Large intestine (tissue), 12 donors: ENCODE measurements at places on chromosomes 16 and 17.

DNA sequence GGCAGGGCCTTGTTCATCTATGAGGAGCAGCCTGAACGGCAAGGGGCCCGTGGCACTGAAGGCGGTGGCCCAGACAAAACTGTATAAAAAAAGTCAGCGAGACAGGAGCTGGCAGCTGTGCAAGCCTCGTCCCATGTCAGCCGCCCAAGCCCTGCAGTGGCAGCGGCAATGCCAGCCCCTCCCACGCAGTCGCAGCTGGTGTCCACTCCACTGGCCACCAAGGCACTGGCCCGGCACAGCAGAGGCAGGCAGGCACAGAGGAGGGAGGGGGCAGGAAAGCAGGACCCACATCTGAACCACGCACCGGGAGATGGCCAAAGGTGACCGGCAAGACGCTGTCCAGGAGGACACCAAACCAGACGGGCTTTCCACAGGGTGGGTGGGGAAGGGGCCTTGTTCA lies 15.9 kb upstream of the C16orf95 start:
- no peak for DNase-seq

DNA sequence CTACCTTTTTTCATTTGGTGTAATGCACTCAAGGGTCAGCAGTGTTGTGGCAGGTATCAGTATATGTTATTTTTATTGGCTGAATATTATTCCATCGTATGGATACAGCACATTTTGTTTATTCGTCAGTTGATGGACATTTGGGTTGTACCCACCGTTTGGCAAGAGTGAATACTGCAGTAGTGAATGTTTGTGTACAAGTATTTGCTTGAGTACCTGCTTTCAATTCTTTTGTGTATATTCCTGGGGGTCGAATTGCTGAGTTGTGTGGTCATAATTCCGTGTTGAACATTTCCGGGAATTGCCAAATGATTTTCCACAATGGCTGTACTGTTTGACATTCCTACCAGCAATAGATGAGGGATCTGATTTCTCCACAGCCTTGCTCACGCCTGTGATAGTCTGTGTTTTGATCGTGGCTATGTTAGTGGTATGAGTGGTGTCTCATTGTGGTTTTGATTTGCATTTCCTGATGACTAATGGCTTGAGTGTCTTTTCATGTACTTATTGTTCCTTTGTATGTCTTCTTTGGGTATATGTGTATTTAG lies 108.4 kb downstream of the OR1D5 start:
- DNase-seq, result no peak

DNA sequence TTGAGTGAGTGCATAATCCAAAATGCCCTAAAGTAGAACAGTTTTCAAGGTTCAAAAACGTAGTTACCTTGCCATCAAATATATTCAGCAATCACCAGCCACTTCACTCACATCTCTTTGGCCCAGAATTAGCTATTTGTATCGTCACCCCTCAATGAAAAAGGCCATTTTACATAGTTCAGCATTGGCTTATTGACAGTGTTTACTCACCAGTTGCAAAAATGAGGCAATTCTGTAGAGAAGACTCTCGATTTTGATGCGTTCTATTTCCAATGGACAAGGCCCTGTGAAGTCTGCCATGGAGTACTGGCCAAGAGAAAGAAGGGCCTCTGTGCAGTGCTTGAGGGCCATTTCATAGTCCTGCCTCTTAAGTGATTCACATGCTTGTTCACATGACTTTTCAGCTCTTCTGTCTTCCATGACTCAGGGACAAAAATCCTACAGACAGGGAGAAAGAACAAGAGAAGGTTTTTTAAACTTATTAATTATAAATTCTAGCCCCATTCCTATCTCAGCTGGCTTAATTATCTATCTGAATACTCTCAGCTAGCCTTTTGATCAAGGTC lies 26.5 kb downstream of the HELZ start:
- DNase-seq, result no peak

GRCh38 chr16:23229714-23230113 lies 47.2 kb downstream of the SCNN1G start:
- no peak for DNase-seq

- DNase-seq, result peak; percentile 43
Observed at GRCh38 chr17:56735842-56736241, 97.9 kb downstream of the C17orf67 start.

- DNase-seq, result peak; percentile 57
Observed at GRCh38 chr16:10521681-10522274, 58.6 kb downstream of the EMP2 start.

DNA sequence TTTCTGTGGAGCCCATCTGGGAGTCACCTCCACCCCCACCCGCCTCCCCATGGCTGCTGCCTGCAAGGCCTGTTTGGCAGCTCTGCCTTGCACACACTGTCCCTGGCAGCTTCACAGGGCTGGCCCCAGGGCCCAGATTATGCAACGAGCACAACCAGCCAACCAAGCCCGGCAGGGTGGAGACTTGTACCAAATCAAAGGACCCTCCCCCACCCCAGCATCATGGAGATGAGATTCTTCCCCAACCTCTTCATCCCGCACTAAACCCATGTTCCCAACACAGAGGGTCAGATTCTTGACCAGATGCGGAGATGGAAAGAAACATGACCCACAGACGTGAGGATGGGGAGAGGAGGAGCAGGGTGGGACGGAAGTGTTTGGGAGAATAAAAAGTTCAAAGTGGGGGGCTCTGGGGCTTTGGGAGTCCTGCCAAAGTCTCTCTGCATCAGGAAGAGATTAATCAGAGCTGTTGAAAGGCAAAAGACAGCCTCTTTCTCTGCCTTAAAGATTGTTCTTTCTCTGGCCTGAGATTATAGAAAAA lies 3.8 kb downstream of the SMARCD2 start:
- DNase-seq, result no peak

- no peak for DNase-seq
Observed at GRCh38 chr17:68248891-68249290, 1.0 kb downstream of the AMZ2 start.

DNA sequence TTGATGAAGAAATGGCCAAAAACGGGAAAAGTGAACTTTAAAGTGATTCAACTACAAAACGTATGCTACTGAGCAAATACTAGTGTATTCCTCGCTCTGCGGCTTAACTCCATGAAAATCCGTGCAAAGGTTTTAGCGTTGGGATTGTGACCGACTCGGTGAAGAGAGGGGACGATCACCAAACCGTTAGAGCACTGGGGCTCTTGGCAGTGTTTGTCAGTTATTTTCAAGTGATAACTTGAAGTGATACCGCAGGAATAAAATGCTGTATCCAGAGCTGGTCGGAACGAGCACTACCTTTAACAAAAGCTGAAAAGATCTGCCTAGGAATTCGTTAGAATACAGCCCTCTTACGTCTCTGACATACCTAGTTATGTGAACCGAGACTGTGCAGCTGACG lies 773 bp upstream of the PPM1D start:
- DNase-seq, result no peak

DNA sequence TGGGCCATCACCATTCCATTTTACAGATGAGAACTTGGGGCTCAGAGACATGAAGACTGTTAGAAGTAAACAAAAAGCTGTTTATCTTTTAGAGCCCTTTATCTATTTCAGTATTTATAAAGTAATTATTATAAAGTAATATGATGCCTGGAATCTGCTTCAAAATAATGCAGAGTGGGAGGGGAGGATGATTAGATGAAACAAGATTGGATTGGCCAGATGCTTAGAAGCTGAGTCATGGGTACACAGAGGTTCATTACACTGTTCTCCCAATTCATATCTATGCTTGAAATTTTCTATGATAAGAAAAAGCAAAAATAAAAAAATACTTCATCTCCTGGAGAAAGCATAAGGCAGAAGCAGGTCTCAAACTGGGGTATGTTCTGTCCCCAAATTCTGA lies 29.4 kb downstream of the TOM1L2 start:
- DNase-seq, result no peak

DNA sequence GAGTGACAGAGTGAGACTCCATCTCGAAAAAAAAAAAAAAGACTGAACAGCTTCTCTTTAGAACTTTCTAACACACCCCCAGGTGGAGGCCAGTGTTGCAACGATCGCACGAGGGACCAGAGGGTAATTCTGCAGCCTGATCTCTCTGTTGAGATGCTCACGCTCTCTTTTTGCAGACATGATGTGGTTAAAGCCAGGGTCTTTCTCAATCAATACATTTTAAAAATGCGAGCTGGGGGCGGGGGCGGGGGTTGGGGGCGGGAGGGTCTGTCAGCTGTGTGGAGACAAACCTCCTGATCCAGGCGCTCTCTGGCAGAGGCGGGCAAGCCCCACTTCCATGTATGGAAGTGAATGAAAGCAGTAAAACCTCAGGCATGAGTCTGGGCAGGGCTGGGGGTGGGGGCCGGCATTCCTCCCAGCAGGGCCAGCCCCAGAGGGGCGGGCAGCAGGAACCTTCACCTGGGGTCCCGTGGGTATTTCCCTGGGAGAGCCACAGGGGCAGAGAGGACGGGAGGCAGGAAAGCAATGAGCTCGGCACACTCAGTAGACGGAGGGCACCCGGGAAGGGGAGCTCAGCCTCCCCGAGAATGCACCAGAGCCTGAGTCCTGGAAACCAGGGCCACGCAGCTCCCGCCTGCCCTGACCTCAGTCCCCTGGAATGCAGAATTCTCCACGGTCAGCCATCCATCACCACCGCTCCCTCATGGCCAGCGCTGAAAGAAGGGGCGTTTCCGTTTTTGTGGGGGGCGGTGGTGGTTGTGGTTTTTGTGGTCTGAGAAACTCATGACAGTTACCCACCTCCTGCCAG lies 28.0 kb downstream of the NXN start:
- peak; percentile 32 for DNase-seq

DNA sequence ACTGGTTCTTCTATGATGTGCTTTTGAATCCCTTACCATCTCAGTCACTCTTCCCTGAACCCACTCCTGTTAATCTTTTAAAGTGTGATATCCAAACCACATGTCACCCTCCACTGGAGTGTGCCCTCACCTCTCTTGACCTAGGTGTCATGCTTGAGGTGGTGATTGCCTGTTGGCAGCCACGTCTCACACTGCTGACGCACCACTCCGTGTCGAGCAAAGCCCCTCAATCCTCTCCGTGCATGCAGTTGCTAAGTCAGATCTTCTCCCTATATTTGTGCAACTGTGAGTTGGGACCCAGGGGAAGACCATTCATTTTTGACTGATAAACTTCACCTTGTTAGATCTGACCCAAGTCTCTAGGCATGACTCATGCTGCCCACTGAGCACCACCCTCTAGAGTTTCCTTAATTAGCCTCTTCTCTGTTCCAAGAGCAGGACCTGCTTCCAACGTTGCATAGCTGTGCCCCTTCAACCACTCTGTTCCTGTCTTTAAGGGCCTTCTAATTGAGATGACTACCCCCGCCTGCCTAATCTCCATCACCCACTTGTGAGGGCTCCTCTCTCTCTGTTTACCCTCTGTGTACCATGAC lies 2.7 kb downstream of the MYH13 start:
- DNase-seq, result no peak

DNA sequence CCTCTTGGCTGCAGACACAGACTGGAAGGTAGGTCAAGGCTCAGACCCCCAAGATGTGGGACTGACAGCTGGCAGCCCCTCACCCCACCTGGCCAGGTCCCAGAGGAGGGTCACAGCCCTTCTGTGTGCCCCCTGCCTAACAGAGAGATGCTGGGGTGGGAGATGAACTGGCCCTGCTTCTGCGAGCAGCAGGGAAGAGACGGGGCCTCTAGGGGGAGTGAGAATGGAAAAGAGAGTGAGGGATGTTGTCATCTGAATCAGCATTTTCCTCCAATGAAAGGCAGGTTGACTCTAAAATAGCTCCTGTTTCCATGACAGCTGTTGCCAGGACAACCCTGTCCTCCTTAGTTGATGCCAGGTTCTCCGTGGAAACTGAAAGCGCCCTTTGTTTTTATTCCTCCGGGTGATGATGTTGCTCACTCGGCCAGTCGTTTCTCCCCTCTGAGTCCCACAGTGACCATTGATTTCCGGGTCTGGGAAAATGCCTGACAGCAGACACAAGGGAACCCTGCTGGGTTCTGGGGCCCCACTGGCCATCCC lies 4.9 kb upstream of the NDRG4 start:
- peak; percentile 88 for DNase-seq

DNA sequence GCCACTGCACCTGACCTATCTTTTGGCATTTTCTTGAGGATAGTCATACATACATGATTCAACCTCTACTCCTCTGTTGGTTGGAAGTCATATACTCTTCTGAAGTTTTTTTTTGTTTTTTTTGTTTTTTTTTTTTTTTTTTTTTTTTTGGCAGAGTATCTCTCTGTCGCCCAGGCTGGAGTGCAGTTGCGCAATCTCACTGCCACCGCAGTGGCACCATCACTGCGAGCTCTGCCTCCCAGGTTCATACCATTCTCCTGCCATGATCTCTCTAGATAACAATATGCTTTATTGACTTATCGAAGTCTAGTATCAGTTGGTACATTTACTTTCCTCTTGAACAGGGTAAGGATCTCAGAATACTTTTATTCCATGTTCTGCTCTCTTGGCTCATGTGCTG lies 224.2 kb upstream of the WSCD1 start:
- DNase-seq, result no peak

GRCh38 chr17:70318051-70318450 lies 148.7 kb downstream of the KCNJ2 start:
- no peak for DNase-seq

GRCh38 chr17:64148699-64149098 lies 18.8 kb upstream of the ERN1 start:
- DNase-seq, result no peak

GRCh38 chr16:86892509-86892908 lies 314.2 kb downstream of the FOXL1 start:
- no peak for DNase-seq

GRCh38 chr17:2263183-2264066 lies 40.2 kb downstream of the SMG6 start:
- no peak for DNase-seq

DNA sequence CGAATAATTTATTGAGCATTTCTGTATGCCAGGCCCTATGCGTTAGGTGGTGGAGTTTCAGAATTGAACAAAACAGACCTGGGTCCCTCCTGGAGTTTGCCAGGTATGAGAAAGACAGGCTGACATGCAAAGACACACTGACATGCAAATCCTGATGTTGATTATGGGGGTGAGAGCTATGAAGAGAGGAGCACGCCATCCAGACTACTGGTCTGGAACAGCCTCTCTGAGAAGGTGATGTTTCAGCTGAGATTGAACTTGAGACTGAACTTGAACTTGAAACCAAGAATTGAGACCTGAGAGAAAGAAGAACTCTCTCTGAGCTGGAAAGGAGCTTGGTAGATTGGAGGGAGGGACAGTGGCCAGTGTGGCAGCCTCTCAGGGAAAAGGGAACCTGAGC lies 14.2 kb upstream of the CACNG4 start:
- DNase-seq, result no peak

- peak; percentile 76 for DNase-seq
Observed at GRCh38 chr17:68457168-68457538, at the start of gene WIPI1. Gene WIPI1 (minus strand): TSS chr17:68457496. CDS start chr17:68457421, 75 bp downstream.

DNA sequence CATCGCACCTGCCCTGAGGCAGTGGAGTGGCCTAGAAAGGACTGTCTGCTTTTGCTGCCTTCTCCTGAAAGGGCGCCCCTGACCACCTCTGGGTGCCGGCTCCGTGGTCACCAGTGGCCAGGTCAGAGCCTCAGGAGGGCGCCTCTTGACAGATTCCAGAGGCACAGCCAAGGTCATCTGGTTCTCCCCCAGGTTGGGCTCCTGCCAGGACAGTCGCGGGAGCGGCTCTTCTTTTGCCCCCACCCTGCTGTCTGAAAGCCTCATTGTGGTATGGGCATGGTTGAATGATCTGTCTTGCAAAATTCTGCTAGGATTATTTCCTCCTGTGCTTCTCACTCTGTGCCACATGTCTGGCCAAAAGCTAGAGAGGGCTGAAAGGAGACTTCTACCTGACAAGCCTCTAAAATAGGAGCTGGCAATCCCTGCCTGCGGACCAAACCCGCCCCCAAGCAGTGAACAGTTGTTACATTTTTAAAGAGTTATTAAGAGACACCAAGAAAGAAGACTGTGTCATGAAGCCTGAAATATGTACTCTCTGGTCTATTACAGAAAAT lies 82.8 kb downstream of the SNX29 start:
- DNase-seq, result no peak
